ENCODE measurements at places on chromosomes 6 and 20.

DNA sequence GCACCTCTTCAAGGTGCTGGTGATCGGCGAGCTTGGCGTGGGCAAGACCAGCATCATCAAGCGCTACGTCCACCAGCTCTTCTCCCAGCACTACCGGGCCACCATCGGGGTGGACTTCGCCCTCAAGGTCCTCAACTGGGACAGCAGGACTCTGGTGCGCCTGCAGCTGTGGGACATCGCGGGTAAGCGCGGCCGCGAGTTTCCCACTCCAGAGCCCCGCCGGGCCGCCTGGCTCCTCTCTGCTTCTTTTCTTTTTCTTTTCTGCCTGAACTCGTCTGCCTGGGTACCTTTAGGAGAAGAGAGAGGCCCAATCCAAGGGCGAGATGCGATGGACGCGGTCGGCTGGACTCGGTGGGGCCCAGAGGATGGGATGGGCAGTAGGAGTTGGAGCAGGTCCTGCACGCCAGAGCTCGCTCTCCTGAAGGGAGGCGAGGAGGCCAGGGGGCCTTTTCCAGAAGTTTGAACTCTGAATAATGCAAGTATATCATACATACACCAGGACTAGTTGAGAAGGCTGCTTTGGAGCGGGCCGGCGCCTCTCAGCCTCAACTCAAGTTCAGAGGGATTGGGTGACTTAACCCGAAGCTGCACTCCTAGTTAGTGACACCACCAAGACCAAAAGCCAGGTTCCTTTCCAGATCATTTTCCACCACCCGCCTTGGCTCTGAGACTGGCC, 445 bp downstream of the RAB32 start:
- no peak for DNase-seq

GRCh38 chr20:31809661-31810060, 9.5 kb upstream of the MYLK2 start:
- no peak for DNase-seq

- DNase-seq, result no peak
These were observed 108.7 kb upstream of the SIRPA start for GRCh38 chr20:1786486-1786885.

DNA sequence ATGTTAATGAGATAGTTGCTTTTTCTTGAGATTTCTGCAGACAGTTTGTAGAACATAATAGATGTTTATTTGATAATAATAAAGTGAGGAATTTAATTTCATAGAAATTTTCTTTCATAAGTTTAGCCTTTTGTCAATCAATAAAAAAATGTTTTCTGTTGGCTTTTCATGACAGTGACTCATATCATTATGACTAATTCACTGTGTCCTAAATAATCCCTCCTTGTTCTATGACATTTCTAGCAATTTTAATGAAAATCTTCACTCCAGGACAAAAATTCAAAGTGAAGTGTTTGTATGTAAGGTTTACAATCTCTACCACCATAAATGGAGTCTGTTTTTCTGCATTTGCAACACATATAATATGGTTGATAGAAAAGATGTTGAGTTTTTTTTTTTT, 109.9 kb downstream of the UTRN start:
- DNase-seq, result no peak

DNA sequence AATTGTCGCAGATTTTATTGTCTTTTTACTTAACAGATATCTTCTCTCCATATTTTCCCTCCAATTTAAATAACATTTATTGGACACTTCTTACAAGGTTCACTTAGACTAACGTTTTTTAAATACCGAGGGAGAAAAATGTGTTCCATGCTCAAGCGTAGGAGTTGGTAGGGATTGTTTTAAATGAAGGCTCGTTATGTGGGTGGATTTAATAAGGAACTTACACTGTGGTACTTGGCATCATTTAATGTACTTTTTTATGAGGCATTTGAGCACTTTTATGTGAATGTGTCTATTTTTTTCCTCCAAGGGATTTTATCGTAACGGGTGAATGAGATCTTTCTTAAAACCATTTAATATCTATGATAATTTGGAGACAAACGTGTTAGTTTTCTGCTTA, 125.0 kb upstream of the MTHFD1L start:
- no peak for DNase-seq

DNA sequence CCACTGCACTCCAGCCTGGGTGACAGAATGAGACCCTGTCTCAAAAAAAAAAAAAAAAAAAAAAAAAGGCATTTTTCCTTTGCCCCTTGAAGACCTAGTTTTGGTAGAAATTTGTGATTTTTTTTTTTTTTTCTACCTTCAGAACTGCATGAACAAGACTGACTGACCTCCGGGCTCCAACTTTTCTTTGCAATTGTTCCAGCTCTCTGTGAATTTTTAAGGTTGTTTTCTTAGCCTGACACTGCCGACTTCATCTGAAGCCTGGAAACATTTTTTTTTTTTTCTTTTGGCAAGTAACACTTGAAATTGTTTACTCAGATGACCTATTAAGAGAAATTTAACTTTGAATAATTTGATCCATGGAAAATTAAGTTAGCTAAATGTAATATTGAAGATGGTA, 73.0 kb downstream of the SLC24A3 start:
- DNase-seq, result no peak

DNA sequence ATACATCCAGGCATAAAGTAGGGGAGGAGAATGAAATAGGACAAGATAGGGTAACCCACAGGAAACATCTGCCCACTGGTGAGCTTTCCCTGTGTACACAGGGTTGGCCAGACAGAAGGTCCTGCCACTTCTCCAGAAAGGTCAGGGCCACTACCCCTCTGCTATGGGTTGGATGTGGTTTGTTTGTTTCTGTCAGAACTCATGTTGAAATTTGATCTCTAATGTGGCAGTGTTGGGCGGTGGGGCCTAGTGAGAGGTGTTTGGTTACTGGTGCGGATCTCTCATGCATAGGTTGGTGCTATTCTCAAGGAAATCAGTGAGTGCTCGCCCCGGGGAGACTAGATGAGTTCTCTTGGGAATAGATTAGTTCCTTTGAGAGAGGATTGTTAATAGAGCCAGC, 15.6 kb upstream of the MAS1 start:
- DNase-seq, result no peak

GRCh38 chr6:63716169-63716568, 80.6 kb downstream of the PHF3 start:
- DNase-seq, result no peak

DNA sequence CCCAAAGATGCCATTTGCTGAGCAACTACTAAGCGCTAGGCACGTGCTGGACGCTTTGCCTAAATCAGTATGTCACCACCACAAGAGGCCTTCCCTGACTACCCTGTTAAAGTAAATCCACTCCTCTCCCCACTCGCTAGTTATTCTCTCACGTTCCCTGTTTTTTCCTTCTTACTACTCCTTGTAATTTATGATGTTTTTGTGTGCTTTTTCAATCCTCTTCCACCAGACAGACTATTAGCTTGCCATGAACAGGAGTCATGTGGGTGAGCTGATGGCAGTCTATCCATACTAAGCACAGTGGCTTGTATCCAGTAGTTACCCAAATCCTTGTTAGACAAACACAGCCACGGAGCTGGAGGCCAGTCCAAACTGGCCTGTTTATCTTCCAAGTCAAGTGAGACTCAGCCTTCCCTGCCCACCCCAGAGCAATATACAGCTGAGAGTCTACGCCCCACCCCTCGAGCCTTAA, 41.2 kb downstream of the C6orf132 start:
- no peak for DNase-seq

- no peak for DNase-seq
These were observed 141.0 kb upstream of the MLN start for GRCh38 chr6:33944686-33945411.

GRCh38 chr6:14086701-14087100, 30.9 kb upstream of the CD83 start:
- DNase-seq, result no peak

GRCh38 chr20:35711588-35712209, 12.5 kb downstream of the ROMO1 start:
- DNase-seq, result no peak

GRCh38 chr6:41874741-41875140, 20.4 kb downstream of the USP49 start:
- DNase-seq, result no peak

GRCh38 chr6:146785001-146785585, 186.3 kb downstream of the ADGB start:
- DNase-seq, result no peak

DNA sequence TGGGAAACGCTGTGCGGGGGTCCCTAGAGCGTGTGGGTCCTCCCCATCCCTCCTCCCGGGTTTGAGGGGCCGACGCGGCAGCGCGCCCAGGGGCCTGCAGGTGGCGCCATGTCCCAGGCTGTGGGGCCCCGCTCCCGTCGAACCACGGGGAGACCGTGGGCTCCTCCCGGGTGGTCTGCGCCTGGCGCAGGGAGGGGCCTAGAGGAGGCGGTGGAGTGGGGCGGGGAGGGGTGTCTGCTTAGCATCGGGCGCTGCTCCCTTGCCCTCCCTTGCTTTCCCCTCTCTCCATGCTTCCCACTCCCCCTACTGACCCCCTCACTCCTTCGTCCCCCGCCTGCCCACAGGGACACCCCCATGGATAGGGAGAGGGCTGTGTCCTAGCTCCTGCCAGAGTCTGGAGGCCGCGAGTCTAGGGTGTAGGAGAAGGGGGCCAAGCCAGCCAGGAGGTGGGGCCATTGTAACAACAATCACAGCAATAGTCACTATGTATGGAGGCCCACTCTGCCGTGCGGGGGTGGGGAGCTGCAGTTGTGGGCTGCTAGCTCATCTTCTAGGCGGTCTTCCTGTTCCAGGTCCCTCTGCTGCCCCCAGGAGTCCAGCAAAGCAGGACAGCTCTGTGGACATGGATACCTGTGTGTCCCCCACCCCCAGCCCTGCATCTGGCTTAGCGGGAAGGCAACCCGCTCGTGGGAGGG, 51.7 kb downstream of the CHMP4B start:
- no peak for DNase-seq

DNA sequence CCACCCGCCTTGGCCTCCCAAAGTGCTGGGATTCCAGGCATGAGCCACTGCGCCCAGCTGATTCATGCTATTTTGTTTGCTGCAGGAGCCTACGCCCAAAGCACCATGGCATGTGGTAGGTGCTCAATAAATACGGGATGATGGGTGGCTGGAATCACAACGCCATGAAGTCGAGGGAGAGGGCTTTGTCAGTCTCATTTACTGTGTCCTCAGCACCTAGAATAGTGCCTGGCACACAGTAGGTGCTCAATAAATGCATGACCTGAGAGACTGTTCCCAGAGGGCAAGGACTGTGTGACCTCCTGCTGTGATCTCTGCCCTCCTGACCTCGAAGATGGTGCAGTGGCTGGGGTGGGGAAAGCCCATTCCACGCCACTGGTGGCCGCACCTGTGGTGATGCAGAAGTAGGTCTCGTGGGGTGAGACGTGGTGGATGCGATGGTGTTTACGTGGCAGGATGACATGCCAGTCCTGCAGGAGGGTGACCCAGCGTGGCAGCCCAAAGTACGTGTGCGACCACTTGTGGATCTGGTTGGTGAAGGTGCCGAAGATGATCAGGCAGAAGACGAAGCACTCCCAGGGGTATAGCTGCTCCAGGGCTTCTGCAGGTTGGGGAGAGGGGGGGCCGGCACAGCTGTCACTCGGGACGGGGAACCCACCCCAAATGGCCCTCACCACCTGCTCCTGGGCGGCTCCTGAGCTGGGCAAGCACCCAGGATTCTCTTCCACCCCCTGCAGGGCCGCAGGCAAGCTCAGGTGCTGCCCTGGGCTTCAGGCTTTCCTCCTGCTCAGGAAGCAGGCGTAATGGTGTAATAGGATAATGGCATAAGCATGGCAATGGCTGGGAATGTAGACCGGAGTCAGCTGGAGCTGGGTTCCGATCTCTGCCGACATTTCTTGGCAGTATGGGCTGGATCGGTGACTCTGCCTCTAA, 14.9 kb upstream of the UBE2V1 start:
- DNase-seq, result no peak

- DNase-seq, result no peak
These were observed 279.6 kb upstream of the JARID2 start for GRCh38 chr6:14966096-14966905.
